ENCODE measurements at places on chromosomes 4 and X.

DNA sequence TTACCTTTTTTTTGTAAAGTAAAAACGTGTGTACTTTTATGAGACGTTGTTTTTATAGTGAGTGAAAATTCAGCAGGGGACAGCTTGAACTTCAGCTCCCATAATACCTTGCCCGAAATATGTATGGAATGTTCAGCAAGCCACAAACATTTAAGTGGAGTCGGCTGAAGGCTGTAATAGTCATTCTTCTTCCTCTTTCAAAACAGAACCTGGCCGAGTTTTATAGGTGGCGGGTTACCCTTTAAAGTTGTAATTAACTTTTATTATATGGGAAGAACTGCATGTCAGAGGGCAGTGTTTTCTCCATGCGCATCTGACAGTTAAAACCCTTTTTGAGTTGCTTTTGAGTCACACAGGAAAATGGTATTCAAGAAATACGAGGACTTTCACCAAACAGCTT is 50.7 kb downstream of the CLDN34 start:
- peak; percentile 85 for DNase-seq

- DNase-seq = no peak
Observed at GRCh38 chr4:183183906-183184535, 85.0 kb downstream of the WWC2 start.

DNA sequence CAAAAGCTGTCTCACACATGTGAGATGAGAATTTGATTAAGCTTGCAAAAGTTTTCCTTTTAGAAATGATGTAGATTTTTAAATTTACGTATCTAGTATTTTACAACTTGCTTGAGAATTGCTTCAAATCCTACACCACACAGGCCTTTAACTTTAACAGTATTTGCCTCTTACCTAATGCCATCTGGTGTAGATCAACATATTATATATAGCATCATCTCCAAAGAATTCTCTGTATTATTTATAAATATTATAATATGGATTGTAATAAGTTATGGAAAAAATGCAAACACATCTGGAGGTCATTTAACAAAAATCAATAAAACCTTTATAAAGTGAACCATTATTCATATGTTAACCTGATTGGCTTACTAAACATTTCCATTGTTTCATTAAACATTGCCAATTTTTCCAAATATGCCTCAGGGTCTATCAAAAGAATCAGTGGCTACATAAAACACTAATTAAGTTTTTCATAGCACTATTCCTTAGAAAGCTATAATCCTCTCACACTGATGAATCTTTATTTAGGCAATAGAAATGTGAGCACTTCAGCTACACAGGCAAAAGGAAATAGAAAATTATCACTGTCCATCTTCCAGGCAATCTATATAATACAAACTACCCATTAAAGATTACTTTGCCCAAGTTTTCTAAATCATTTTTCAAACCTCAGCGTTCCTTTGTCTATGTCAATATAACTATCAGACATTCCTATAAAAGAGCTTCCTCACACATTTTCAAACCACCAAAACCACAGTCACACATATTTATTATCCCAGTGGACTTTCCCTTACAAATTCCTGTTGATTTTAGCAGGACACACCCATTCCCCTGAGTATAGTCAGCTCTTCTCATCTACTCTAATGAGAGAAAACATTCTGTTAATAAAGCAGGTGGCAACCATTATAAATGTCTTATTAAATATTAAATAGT is 83.5 kb upstream of the INTU start:
- no peak for DNase-seq

- peak; percentile 32 for DNase-seq
Observed at GRCh38 chrX:123959281-123960063, 2.0 kb upstream of the STAG2 start.

DNA sequence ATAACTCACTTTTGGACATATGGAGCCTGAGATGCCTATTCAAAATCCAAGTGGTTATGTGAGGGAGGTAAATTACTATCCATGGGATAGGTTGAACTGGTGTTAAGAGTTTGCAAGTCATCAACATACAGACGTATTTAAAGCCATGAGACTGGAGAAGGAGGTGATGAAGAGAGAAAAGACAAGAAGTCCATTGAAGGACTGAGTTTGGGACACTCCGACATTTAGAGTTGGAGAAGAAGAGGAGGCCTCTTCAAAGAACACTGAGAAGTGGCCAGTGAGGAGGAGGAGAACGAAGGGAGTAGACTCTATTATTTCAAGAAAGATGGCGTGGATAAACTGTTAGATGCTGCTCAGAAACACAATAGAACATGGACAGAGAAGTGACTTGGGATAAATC is at the start of gene CNGA2:
Gene CNGA2 (plus strand): TSS at position 301 of the 400 bp plus-strand sequence. CDS start 3,738 bp downstream, outside the sequence.
- DNase-seq = no peak

- no peak for DNase-seq
Observed at GRCh38 chr4:183164963-183165362, 65.9 kb downstream of the WWC2 start.

- no peak for DNase-seq
Observed at GRCh38 chr4:169209388-169209883, 61.3 kb downstream of the SH3RF1 start.

- DNase-seq = no peak
Observed at GRCh38 chr4:8159537-8160232, 1.1 kb upstream of the ABLIM2 start.

DNA sequence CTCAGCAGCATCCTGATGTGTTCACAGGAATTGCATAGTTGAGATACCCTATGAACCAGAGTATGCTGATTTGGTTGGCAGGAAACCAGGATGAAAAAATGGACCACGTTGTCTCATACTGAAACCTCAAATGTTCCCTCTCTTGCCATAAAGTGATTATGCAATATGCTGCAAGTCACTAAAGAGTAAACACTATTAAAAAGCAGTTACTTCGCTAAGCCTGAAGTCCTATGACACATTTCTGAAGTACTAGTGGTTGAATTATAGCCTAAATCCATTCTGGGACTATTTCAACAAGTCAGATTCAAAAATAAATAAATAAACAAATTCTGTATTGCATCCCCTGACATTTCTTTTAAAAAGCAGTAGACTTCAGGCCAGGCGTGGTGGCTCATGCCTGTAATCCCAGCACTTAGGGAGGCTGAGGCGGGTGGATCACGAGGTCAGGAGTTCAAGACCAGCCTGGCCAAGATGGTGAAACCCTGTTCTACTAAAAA is 106.0 kb upstream of the NAP1L5 start:
- peak; percentile 73 for DNase-seq

DNA sequence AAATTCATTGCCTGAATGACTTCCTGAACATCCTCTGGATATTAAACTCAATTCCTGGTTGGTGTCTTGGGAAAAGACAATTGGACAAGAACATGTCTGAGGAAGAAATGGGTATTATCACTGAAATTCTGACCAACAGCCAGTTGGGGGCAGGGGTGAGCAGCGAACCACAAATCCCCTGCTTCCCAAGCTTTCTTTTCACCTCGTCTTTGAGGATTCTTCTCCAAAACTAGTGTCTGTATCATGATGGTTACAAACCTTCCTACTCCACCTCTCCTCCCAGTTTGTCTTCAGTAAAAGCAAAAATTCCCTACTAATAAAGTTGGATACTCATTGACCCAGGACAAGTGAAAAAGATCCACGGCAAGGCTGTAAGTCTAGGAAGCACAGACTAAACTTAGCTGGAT is 48.3 kb upstream of the WDR1 start:
- DNase-seq = peak; percentile 60

All from HT1080 (cell line).